ENCODE measurements at places on chromosomes 4 and X.

GRCh38 chr4:17920681-17921080, 100.9 kb downstream of the LCORL start:
- DNase-seq: no peak

DNA sequence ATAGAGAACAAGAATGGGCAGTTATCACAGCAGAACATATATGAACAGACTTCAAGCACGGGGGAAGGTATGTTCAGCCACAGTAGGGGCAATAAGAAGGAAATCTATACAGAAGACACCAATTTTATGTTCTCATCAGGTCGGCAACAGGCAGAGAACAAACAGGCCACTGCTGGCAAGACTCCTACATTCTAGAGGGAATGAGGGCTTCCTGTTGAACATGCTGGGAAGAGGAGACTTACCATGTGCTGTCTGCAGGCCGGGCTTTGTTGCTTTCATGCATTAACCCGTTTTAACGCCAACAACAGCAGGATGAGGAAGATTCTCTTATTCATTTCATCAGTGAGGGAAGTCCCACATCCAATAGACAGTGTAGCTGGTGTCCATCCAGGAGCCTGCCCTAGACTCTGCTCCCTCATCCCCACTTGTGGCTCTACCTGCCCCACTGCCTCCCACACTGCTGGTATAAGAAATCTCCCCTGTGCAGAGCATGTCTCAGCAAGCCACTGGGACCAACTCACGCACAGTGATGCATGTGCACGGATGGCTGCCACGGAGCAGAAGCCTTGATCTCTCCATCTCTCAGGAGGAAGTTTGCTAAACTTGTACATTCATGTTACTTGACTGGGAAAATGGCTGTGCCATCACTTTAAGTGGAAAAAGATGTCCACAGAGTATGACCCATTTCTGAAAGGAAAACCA, 84.5 kb downstream of the ACOX3 start:
- DNase-seq: no peak

DNA sequence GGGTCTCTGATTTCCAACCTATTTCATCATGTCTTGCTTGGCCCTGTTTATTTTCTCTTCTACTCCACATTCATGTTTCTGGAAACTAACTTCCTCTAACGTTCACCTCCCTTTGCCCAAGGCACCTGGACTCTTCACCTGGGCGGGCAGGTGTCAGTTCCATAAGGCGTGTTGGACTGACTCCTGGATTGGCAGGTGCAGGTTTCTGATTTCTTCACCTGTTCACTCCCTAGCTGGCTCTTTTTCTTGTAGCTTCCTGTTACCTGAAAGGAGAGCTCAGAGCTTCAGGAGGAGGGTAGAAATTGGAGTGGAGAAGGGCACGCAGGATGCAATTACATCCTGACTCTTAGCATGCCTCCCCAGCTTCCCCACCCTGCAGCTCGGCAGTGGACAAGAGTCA, 350.8 kb upstream of the KLF3 start:
- no peak for DNase-seq

DNA sequence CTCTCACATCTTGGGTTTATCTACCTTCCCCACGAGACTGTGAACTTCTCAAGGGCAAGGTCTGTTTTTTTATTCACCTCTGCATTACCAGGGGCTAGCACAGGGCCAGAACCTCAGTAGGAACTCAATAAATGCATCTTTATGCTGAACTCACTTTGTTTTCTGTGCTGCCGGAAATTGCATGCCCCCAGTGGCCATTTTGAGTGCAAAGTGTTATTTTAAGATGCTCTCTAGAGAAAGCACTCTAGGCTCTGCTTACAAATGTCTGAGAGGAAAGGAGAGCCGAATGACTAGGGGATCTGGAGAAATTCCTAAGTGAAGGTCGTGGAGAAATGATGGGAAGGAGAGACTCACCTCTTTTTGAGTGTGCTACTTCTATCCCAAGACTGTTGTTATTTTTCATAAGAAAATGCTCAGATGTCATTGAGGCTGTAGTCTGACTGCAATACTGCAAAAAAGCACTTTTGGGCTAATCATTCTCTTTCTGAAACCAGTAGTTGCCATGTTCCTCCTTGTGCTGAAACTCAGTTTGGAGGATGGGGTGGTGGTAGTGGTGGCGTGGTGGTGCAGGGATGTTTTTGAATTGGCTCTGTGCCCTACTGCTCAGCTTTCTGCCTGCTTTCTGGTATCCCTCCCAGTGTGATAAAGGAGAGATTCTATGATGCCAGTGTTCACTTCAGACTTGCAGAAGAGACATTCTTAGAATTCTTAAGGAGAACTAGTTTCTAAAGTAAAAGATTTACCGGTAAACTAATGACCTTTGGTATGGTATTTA, 41.3 kb downstream of the DOCK11 start:
- DNase-seq: no peak

Measured in stimulated activated CD8-positive, alpha-beta memory T cell treated with anti-CD3 and anti-CD28 coated beads, Interleukin-7, amount 100 ng/mL, for 1 hour (primary cell).